ENCODE measurements at places on chromosomes 3 and 15.

DNA sequence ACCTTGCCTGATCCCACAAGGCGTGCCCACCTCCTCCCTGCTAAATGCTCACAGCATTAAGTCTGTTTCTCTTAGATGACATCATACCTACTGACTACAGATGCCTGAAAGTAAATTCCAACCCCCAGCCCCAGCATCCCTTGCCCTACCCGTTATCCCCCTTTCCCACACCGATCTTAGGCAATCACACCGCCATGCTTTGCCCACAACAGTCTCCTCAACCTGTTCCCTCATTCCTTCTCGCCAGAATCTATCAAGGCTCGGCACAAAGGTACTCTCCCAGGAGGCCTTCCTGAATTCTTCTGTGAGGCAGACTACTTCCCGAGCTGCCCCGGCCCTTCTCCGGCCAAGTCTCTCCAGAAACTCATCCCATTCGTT lies 789 bp upstream of the SEC61A1 start:
- DNase-seq, result no peak

DNA sequence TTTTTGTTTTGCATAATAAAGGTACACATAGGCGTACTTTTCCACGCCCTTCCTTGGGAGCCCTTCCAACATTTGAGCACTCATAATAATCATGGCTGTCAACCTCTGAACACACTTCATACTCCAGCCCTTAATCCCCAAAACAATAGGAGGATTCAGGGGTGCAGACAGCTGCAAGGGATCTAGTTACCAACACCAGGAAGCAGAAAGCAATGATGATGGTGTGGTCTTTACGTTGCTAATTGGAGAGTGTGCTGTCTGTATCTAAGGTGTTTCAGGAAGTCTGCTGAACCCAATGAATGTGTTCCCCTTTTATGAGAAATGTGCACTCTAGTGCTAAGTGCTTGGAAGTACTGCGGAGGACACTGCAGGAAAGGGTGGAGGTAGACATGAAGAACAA lies 60.3 kb upstream of the PDZRN3 start:
- no peak for DNase-seq

DNA sequence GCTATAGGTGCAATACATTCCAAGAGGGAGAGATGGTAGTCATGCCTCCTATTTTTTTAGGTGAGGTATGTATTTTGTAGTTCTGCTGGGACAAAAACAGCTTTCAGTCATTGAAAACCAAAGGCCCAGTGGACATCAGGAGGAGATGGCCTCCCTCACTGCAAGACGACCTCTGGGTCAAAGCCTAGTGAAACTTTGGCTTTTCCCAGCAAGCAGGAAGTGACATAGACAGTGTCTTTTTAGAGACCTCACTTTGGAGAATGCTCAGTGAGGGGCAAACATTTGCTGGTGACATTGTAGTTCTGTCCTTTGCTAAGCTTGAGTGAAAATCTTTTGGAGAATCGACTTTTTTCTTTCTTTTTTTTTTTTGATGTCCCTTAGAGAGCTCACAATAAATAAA lies 27.3 kb downstream of the LIPC start:
- no peak for DNase-seq

GRCh38 chr3:30581067-30581585 lies 25.3 kb upstream of the TGFBR2 start:
- DNase-seq, result no peak
